ENCODE measurements at places on chromosomes 16 and 17.
A peak's percentile ranks its signal among the peaks of the same experiment; 100 is the strongest.

DNA sequence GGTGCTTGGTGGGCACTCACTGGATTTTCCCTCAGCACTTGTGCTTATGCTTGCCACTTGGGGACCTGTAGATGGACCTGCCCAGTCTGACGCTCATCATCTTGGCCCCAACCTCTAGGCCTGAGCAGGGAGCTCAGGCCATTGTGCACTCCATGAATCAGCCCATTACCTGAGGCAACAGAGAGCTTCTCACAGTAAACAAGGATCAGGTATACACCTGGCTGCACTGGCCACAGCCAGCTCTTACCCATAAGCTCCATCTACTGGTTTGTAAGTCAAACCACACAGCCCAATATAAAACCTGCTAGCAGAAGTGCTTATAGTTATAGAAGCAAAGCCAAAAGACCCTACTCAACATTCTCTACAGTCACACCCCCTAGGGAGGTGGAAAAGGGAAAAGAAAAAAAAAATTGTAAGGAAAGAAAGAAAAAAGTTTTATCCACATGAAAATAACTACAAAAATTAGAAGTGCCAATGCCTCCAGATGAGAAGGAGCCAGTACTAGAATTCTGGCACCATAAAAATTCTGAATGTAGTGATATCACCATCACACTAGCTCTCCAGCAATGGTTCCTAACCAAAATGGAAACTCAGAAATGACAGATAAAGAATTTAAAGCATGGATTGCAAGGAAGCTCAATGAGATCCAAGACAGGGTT, 87.8 kb upstream of the CDH5 start:
- no peak for DNase-seq

DNA sequence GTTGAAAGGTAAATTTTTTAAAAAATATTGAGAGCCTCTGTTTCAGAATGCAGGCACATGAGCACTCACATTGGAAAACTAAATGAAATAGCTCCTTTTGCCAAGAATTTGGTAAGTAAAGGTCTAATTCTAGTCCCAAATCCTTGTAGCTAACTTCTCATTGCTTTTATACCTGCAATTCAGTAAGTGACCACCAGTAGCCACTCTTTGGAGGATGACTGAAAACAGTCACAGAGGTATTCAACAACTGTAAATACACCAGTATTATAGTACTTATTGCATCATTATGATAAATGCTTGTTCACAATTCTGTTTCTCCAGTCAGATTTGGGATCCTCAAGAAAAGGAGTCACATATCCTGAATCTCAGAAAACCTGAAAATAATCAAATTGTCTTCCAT, 562.4 kb upstream of the CDH11 start:
- no peak for DNase-seq

DNA sequence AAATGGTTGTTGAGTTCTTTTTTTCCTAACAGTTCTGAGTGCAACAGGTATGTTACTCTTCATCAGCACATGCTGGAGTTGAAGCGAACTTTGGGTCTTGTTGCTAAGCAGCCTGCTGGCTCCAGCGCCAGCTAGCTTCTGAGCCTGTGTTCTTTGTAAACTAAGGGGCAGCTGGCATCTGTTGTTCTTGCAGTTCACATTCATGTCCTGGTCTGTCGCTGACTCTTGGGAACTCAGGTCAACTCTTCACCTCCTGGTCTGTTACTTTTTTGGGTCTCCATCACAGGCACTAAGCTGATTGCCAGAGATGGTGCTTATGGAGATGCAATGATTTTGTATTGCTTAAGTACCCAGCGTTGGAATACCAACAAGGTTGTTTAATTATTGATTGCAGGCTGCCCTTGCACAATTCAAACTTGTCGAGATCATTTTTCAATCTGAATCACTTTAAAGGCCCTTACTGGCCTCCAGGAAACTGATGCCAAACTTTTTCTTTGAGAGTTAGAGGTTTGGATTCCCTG, 40.9 kb downstream of the USP10 start:
- DNase-seq, result no peak

GRCh38 chr17:79811011-79811867, 14.4 kb upstream of the CBX8 start:
- no peak for DNase-seq

- DNase-seq, result peak; percentile 50
These were observed 8.4 kb upstream of the PLK1 start for GRCh38 chr16:23670137-23670776.

DNA sequence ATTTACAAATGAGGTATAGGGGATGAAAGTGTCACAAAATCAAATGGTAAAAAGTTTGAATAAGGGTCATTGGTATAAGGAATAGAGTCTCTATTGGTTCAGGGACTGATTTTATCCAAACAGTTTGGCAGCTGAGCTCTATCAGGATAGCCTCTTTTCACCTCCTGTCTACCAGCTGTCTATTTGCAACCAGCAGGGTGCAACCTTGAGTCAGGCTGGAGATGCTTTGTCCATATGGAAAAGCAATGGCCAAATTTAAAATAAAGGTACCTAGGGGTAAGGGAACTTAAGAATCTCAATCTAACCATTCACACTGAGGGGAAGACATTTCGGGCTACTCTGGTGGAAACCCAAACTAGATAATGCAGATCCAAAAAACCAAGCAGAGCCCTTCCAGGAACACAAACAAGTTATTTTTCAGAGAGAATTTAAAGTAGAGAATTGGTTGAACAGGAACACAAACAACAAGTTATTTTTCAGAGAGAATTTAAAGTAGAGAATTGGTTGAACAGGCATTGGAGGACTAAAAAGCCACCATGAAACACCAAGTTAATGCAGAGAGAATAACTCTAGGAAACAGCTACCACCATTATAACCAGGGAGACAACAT, 12.6 kb upstream of the CA10 start:
- DNase-seq, result no peak

DNA sequence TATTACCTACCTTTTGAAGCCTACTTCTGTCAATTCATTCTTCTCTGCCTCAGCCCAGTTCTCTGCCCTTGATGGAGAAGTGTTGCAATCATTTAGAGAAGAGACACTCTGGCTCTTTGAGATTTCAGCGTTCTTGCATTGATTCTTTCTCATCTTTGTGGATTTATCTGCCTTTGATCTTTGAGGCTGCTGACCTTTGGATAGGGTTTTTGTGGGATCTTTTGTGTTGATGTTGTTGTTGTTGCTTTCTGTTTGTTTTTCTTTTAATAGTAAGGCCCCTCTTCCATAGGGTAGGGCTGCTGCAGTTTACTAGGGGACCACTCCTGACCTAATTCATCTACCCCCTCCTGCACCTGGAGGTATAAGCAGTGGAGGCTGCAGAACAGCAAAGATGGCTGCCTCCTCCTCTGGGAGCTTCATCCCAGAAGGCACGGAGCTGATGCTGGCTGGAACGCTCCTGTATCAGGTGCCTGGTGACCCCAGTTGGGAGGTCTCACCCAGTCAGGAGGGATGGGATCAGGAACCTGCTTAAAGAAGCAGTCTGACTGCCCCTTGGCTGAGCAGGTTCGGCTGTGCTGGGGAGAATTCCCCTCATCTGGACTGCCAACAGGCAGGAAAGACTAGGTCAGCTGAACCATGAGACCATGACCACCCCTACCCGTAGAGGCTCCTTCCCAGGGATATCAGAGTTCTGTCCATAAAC, 28.0 kb downstream of the NFATC3 start:
- no peak for DNase-seq

DNA sequence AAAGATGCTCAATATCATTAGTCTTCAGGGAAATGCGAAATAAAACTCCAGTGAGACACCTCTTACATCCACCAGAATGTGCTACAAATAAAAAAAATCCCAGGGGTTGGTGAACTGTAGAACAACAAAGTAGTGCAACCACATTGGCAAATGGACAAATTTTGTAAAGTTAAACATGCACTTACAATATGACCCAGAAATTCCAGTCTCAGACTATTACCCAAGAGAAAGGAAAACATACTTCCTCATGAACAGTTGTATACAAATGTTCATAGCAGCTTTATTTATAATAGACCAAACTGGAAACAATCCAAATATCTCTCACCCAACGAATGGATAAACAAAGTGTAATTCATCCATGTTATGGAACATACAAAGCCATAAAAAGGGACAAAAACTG, 239.5 kb downstream of the ABCC12 start:
- no peak for DNase-seq

DNA sequence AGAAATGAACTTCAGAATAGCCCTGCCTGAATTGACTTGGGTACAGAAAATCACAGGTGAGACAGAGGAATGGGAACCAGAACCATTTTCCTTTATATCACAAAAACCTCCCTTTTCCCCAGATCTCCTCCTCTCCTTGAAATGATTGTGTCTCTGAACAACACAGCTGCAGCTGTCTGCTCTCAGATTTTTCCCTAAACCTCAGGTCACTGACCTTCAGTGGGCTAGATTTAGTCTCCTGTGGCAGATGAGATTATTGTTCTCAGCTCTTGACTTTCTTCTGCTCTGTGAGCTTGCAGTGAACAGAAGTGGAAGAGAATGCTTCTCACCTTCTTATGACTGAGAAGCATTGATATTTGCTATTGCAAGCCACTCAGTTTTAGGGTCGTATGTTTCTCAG, 92.3 kb upstream of the FAM20A start:
- DNase-seq, result no peak

DNA sequence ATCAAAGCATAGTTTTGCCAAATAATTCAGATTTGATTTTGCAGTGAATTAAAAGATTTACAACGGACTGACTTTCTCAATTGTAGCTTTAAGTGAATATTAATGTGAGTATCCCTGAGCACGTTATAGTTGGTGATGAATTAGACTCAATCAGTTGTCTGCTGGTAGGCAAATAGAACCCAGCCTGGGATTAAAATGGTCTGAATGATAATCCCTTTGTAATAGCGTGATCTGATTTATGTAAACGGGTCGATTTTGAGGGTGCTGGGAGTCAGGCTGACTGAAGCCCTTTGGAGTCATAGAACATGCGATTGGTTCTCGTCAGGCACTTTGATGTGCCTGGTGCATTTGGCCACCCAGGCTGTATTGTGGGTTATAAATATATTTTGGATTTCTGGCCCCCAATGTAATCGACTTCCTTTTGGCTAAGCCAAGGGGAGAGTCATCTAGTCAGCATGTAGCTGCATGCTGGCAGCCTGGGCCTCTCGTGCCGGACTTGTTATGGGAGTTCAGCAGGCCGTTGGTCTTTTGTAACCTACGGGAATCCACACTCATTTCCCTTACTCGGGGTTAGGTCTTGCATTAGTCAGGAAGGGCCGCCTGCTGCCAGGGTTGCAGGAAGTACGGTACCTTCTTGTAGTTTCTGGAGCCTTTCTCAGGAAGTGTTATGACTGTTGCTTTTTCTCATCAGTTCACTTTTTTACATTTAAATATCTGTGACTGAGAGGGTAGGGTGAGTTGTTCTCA, 5.4 kb downstream of the PGS1 start:
- peak; percentile 43 for DNase-seq

- DNase-seq, result no peak
These were observed 6.1 kb upstream of the FXR2 start for GRCh38 chr17:7620835-7621234.

GRCh38 chr17:50265212-50265611, 9.1 kb upstream of the TMEM92 start:
- no peak for DNase-seq

DNA sequence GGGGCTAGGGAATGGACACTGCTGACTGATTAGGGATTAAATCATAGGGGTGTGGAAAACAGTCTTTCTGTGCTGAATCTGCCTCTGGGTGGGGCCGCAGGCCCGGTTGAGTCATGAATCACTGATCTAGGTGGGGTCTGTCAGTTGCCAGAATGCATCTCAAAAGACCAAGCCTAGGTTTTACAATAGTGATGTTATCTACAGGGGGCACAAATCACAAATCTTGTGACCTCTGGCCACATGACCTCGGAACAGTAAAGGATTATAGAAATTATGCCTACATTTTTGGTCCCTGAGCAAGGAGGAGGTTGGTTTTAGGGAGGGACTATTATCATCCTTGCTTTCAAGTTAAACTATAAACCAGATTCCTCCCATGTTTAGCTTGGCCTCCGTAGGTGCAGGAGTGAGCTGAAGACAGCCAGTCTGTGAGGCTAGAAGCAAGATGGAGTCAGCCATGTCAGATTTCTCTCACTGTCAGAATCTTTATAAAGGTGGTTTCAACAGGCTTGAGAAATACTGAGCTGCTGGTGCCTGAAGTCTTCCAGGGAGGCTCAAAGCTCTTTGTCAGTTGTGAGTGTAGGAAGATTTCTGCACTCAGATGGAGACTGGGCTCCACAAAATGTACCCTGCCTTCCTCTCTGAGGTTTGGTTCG, 12.9 kb downstream of the GNGT2 start:
- DNase-seq, result no peak

DNA sequence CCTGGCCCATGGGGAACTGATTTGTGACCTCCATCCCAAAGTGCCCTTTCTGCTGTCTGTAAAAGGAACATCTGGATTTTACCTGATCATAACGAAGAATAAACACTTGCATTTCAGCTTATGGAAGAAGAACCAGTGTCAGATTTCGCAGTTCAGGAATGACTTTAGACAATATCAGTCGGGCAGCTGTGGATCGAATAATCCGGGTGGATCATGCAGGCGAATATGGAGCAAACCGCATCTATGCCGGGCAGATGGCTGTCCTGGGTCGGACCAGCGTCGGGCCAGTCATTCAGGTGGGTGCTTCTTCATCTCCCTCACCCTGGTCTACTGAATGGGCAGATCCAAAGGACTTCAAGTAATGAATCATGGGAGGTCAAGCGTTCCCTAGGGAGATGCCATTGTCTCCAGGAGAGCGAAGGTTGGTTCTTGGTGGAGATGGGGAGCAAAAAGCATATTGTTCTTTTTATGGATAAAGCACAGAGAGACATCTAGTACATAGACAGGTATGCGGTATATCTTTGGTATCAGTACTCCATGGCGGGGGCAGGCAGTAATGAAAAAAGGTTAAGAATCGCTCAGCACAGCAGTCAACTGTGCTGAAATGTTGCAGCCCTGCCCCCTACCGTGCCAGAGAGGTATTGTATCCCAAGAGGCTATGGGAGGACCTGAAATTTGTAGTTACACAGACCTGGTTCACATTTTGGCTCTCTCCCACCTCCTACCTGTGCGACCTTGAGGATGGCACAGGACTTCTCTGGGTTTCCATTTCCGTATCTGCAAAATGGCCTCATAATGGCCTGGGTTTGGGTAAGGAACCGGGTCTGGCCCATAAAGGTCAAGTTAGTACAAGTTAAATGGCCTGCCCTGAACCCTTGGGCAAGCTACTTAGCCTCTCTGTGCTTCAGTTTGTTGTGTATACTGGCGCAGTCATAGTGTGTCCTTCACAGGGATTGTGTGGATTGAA, 4.7 kb downstream of the COQ7 start:
- DNase-seq, result no peak

GRCh38 chr16:55051571-55052347, 121.1 kb downstream of the IRX5 start:
- no peak for DNase-seq

GRCh38 chr17:21814776-21815175, 122.5 kb downstream of the KCNJ18 start:
- no peak for DNase-seq

All from GM18507 (cell line).